Activated CD4-positive, alpha-beta T cell treated with anti-CD3 and anti-CD28 coated beads, Interleukin-2, amount 10 ng/mL, durations not matched to agents 24 days and 14 days (primary cell): ENCODE measurements at places on chromosomes 13 and 19. TPM values are rescaled to one million over a fixed set of nuclear protein-coding genes. Genes with fewer than 3 reads are reported as not detected.

Gene BRME1
- total RNA-seq, result 16.2 and 18.6 TPM in 2 replicates

Gene FXYD3
- total RNA-seq, result not detected in 2 replicates

- no peak for DNase-seq
Measured at GRCh38 chr19:8319807-8320520, 1.2 kb downstream of the NDUFA7 start.

DNA sequence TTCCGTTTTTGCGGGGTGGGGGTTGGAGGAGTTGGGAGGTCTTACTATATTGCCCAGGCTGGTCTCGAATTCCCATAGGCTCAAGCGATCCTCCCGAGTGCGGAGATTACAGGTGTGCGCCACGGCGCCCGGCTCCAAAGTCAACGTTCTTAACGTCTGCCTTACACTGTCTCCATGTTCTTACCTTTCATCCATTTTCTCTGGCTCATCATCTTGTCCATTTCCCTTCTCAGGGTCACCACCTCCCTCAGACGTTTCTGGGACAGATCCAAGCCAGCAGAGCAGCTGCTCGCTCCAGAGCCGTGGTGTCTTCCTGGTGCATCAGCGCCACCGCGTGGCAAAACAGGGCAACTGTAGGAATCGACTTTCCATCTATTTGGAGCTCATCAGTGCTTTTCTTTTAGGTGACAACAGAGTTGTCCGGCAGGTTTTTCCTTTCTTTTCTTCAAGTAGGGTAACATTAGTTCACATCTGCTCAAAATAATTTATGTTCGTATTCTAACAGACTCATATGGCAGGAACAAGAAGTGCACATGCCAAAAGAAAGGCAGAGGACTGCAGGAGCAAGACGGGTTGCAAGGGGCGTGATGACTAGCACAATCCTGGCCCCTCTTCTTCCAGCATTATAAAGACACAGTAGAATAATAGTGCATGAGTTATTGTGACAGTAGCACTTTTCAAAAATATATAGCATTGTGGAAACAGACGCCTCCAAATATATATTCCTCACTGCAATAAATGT lies 103.1 kb upstream of the ABCC4 start:
- DNase-seq, result peak; percentile 92

- peak; percentile 87 for DNase-seq
Measured at GRCh38 chr19:3284759-3285646, 60.5 kb downstream of the CELF5 start.

Gene N4BP2L1
- 16.6 and 17.9 TPM in 2 replicates for total RNA-seq

- peak; percentile 78 for DNase-seq
Measured at GRCh38 chr13:42394711-42395085, 122.7 kb downstream of the AKAP11 start.

GRCh38 chr13:82088781-82089180 lies 1747.9 kb upstream of the SPRY2 start:
- no peak for DNase-seq

GRCh38 chr19:37987356-37988332 lies 80.6 kb downstream of the SIPA1L3 start:
- no peak for DNase-seq

Gene IGFL3
- not detected in 2 replicates for total RNA-seq

Gene SPPL2B
- 69.7 and 69.8 TPM in 2 replicates for total RNA-seq

DNA sequence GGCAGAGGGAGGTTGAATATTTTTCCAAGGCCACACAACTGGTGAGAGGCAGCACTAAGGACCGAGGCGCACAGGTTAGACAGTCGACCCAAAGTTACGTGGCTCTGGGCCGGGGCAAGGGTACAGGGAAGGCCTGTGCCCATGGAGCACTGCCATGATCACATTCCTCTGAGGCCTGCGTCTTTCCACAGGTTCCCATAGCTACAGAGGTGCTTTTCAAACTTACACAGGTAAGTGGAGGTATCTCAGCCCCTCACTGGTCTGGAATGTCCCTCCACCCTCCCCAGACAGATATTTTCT lies 814 bp downstream of the ZNF211 start:
- DNase-seq, result no peak

- DNase-seq, result no peak
Measured at GRCh38 chr19:41999071-41999877, 5.2 kb upstream of the ATP1A3 start.

GRCh38 chr19:5293612-5294378 lies 46.8 kb downstream of the PTPRS start:
- no peak for DNase-seq

DNA sequence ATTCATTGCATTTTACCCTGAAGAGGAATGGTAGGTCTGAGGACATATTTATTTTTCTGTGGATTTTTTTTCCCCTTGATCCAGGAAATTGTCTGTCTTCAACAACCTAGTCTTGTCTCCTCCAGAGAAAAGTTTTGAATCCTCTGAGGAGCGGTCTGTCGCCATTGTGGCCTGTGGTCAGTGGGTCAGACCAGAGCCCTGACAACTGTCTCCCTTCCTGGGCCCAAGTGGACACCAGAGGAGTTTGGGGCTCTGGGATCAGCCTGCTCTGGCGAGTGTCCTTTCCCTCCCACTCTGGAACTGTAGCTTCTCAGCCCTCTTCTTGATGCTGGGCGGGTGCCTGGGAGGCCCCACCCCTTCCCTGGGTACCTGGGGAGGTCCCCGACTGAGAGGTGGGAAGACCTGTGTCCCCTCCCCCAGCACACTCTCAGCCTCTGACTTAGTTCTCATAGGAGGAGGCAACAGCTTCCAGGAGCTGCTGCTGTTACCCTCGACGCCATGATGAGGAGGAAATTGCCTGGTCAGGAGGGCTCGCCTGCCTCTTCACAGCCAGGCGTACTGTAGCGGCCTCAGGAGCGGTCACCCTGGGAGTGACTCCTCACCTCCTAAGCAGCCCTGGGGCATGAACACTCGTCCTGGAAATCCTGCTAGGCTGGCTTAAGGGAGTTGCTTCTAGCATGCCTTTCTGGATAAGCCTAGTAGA lies 110.3 kb downstream of the GGACT start:
- no peak for DNase-seq

DNA sequence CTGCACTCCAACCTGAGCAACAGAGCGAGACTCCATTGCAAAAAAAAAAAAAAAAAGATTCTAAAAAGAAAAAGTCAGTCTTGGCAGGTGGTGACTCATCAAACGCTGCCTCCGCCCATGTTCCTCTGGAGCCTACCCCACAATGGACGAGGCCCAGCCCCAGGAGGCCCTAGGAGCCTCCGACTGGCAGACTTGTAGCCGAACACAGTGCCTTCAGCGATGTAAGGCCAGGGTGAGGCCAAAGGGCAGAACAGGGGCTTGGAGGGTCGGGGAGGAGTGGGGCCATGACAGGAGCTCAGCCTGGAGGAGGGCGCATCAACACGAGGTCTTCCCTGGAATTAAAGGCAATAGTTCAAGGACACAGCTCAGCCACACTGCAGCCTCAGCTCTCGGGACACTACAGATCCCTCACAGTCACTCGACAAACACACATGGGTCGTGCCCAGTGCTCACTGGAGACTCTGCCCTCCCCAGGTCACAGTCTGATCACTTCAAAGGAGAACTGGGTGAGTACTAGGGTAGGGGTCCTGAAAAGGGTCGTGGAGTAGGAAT lies 5.1 kb downstream of the USE1 start:
- DNase-seq, result no peak

- DNase-seq, result no peak
Measured at GRCh38 chr13:69704311-69704710, 403.3 kb upstream of the ATXN8OS start.

- DNase-seq, result no peak
Measured at GRCh38 chr19:56162258-56162657, 13.6 kb upstream of the GALP start.

GRCh38 chr19:57280962-57281400 lies 696 bp downstream of the ZNF460 start:
- DNase-seq, result no peak

Gene C19orf81
- total RNA-seq, result 0.98 TPM in 1 of 2 replicates, not detected in the other

DNA sequence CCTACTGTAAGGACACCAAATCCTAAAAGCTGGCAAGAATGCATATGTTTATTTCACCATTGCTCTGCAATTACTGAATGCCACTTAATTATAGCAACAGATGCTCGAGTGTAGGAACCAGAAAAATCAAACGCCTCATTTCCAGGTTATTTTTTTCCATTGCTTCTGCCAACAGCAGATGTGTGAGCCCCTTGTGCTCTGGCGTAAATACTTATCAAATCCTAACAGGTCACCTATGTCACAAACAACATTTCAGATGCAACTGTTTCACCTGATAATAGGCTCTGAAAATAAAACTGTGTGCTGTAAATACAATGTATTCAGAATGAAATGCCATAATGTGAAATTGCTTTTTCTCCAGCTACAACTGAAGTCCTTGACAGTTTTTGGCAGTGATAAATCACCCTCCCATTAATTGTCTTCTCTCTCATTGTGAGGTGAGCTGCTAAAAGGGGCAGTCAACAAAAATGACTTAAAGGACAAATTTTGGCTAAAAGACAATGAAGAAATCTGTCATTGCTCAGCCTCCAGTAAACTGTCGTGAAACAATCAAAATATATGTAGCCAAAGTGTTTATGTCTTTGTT lies 344.0 kb downstream of the DACH1 start:
- no peak for DNase-seq

GRCh38 chr19:14106840-14107239 lies 10.7 kb downstream of the PRKACA start:
- no peak for DNase-seq

DNA sequence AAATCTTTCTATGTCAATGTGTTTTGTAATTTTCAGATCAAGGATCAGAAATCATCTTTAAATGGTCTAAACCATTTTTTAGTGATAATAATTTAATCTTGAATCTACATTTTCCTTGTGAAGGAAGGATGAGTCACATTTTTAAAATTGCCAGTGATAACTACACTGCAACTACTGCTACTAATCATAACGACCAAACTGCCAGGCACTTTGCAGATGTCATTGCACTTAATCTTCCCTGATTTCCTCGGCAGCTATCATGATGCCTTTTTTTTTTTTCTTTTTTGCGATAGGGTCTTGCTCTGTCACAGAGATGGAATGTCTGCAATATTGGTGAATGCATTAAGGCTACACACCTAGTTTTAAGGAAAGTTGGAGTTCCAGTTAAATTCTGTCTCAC lies 41.4 kb upstream of the SLC10A2 start:
- peak; percentile 11 for DNase-seq

DNA sequence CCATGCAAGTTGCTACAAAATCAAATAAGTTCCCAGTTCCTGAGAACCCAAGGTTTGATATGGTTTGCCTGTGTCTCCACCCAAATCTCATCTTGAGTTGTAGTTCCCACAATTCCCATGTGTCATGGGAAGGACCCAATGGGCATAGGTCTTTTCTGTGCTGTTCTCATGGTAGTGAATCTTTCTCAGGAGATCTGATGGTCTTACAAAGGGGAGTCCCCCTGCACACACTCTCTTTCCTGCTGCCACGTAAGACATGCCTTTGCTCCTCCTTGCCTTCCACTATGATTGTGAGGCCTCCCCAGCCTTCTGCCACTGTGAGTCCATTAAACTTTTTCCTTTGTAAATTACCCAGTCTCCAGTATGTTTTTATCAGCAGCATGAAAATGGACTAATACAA lies 28.5 kb upstream of the TSHZ3 start:
- no peak for DNase-seq

Gene CASP14
- not detected in 2 replicates for total RNA-seq

DNA sequence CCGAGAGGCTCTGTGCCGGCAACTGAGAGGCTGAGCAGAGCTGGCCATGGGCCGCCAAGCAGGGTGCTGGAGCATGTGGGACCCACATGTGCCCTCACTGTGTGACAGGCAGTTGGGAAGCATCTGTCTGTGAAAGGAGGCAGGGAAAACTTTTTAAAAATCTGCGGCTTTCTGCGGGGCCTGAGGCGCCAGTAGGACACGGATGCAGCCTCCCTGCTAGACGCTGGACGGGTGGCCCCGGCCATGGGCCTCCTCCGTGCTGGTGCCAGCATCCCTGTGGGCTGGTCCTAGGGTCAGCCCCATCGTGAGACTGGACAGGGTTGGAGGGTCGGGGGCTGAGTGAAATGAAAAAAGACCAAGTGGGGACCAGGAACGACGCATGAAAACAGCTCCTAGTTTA lies 20.9 kb upstream of the DCUN1D2 start:
- DNase-seq, result no peak

Gene CFAP97D2
- not detected in 2 replicates for total RNA-seq

Gene RASAL3
- total RNA-seq, result 110 and 114 TPM in 2 replicates

- no peak for DNase-seq
Measured at GRCh38 chr13:114219392-114219791, 15.3 kb upstream of the CDC16 start.

DNA sequence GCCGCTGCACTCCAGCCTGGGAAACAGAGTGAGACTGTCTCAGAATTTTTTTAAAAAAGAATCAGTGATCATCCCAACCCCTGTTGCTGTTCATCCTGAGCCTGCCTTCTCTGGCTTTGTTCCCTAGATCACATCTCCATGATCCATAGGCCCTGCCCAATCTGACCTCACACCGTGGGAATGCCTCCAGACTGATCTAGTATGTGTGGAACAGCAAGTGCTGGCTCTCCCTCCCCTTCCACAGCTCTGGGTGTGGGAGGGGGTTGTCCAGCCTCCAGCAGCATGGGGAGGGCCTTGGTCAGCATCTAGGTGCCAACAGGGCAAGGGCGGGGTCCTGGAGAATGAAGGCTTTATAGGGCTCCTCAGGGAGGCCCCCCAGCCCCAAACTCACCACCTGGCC lies at the start of gene KLK2:
Gene KLK2 (plus strand): TSS at position 384 of the 400 bp plus-strand sequence. CDS start 35 bp downstream, outside the sequence.
- no peak for DNase-seq

Gene CCDC70
- total RNA-seq, result not detected in 2 replicates

DNA sequence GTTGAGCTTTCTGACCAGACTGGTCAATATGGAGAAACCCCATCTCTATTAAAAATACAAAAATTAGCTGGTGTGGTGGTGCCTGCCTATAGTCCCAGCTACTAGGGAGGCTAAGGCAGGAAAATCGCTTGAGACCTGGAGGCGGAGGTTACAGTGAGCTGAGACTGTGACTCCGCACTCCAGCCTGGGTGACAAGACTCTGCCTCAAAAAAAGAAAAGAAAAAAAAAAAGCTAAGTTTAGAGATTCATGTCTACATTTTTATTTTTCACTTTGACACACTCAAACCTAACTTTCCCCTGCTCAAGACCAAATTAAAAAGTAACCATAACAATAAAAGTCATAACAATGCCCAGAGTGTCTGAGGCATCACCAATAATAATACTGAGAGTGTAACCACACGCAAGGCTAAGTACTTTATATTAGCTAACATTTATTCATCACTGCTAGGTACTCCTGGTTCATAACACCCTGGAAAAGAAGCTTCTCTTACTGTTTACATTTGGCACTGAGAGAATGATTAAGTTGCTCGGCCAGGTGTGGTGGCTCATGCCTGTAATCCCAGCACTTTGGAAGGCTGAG lies 5.7 kb downstream of the IRGC start:
- no peak for DNase-seq

DNA sequence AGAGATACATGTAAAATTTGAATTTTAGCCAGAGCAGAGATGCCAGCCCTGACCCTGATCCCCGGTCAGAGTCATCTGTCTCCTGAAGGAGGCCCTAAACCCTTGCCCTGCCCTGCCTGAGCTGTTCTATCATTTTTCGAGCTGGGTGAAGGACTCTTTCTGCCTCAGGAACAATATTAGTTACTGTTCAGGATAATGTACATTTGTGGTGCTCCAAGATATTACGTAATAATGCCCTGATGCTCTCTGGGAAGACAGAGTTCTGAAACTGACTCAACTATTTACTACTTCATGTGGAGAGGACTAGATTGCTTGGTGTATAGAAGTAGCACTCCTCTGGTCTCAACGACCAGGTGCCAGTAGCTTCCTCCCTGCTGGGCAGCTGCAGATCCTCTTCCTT lies 37.9 kb upstream of the UBL3 start:
- DNase-seq, result no peak

- DNase-seq, result peak; percentile 66
Measured at GRCh38 chr19:56477429-56478338, 539 bp upstream of the ZNF667 start.
